Cerebellar cortex (tissue), 1 donor: ENCODE measurements at places on chromosomes 12 and 14.
A peak's percentile ranks its signal among the peaks of the same experiment; 100 is the strongest.

GRCh38 chr12:6632026-6632983 lies 3.5 kb downstream of the LPAR5 start:
- peak; percentile 50 for DNase-seq

DNA sequence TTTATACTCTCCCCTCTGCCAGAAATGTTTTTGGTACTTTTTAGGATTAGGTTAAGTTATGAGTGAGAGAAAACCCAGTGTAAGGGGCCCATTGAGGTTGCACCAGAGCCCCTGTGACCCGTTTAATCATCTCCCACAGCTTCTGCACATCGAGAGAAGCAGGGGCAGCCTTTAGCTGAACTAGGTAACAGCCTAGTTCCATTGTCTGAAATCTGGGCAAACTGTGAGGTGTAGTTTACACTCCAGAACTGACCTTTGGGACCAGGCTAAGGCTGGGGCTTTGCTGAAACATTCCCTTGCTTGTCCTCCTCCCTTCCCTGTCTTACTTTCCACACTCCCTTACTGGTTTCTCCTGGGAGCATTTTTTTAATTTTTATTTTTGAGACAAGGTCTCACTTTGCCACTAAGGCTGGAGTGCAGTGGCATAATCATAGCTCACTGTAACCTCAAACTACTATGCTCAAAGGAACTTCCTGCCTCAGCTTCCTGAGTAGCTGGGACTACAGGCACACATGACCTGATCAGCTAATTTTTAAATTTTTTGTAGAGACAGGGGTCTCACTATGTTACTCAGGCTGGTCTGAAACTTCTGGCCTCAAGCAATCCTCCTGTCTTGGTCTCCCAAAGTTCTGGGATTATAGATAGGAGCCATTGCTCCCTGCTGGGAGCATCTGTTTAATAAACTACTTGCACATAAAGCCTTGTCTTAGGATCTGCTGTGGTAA lies 25.9 kb upstream of the DHRS2 start:
- DNase-seq, result no peak

DNA sequence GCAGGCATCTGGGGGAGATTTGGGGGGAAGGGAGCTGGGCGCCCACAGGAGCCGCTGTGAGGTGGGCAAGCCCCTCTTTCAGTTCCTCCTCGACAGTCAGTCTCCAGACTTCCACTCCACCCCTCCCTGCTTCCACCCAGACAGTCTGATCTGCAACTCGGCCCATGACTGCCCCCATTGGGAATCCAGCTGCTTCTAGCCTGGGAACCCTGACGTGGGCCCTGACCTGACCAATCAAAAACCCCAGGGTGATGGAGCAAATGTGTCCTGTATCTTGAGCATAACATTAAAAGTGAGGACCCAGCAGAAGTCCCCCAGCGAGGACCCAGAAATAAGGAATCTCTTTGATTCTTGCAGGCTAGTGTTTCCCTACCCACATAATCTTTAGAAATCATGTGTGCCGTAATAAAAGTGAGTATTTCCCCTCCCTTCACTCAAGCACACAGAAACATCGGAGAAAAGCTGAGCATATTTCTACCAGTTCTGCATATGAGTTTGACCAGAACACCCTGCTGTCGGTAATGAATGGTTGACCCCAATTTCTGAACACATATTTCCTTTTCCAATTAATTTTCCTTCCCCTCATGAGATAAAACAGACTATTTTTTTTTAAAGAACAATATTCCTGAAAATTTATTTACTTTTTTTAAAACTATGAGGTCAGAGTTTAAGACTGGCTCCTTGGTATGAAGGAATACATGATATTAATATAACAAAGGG lies 6.4 kb downstream of the SSH1 start:
- DNase-seq, result no peak

DNA sequence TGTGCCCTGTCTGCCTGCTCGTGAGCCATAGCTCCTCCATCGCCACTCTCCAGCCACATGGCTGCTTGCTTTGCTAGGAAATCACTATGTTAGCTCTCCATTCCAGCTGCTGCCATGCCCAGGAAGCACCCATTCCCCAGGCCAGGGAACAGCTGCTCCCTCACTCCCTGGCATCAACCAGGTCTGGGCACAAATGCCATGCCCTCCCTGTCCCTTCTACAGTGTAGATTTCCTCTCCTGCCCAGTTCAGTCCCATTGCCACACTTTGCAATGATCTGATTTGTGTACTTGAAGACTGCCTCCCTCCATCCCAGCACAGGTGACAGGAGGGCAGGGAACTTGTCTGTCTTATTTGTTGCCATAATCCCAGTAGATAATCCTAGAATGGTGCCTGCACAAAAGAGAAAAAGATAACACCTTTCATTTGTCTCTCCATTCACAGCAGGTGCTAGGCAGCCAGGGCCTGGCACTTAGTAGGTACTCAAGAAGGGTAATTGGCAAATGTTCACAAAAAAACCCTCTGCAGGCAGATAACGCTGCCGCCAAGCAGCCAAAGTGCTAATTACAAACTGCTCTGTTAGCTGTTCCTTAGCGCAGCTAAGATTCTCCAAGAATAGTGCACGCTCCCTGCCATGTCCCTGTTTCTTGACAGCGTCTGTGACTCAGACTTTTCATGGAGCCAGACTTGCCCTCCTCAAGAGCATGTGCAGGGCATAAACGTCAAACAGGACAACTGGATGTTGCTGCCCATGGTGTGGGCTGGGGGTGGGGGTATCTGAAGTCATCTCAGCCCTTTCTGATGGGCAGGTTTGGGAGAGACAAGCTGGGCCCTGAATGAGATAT lies 69.1 kb downstream of the ARL6IP4 start:
- DNase-seq, result no peak

DNA sequence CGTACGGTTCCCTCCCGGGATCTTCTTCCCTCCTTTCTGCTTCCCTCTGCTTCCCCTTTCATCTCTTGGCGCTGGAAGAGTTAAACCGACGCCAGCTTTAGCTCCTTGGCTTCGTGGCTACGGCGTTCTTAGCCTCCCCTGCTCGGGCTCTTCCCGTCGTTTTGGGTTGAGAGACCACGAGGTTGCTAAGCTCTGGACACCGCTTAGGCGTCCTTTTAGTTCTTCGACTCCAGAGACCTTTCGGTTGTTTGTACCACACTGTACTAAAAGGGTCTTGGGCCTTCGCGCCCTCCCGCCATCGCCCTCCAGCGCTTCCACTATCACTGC lies 545 bp downstream of the CPSF2 start:
- peak; percentile 50 for DNase-seq

- DNase-seq, result no peak
Observed at GRCh38 chr12:57236201-57236924, 6.9 kb downstream of the SHMT2 start.

DNA sequence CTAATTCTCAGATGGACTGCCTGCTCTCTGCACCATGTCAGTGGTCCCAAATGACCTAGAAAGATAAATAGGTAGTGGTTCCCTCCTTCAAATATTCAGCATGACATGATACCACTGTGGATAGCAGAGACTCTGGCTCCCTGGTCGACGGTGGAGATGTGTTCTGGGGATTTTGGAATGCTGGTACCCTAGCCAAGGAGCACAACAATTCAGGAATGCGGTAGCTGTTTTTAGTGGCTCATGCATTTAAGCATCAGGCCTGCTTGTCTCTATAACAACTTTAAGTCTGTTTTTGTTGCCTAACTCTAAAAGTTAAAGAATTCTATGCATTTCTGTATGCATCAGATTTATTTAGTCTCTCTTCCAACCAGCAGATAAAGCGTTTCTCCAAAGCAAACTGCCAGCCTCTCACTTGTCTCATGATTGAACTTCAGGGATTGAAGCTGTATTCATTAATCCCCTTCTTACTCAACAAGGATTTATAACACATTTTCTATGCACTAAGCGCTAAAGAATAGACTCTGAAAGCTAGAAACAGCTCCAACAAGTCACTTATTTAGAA lies 164.9 kb upstream of the BMP4 start:
- no peak for DNase-seq

- no peak for DNase-seq
Observed at GRCh38 chr12:131928080-131928710, 881 bp upstream of the PUS1 start.

DNA sequence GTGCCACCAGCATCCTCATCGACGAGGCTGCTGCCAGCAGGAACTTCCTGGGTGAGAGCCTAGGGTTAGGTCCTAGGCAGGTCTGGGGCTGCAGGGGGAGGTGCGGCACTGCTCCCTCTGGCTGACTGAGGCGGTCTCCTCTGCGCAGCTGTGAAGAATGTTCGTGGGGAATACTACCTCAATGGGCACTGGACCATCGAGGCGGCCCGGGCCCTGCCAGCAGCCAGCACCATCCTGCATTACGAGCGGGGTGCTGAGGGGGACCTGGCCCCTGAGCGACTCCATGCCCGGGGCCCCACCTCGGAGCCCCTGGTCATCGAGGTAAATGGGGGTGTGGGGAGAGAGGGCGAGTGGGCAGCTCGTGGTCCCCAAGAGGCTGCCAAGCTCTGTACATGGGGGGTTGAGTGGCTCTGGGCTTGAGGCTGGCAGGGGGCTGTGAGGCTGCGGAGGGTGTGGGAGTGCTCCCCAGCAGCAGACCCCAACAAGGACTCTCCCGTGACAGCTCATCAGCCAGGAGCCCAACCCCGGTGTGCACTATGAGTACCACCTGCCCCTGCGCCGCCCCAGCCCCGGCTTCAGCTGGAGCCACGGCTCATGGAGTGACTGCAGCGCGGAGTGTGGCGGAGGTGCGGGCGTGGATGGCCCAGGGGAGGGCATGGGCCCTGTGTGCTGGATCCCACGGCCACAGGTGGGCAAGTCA lies 14.4 kb downstream of the PAPLN start:
- no peak for DNase-seq

- DNase-seq, result no peak
Observed at GRCh38 chr12:122789637-122790036, 15.3 kb downstream of the CCDC62 start.

- DNase-seq, result no peak
Observed at GRCh38 chr12:28390206-28390605, 199.9 kb downstream of the CCDC91 start.

DNA sequence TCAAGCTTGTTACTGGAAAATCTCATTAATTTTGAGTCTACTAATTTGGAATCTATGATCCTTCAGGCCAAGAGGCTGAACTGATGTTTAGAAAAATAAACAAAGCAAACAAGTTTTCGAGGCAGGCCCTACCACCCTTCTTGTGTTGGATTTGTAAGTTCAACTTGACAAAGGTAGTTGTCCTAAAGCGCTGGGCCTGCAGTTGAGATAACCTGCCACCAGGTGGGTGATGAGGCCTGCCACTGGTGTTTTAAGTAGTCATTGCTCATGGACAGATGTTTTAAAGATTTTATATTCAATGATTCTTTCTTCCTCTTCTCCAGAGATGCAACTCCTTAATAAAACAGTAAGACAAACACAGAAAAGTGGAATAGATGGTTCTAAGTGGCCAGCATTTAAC lies 19.4 kb downstream of the ACVRL1 start:
- DNase-seq, result peak; percentile 40

GRCh38 chr12:54412786-54413185 lies 6.3 kb downstream of the ITGA5 start:
- no peak for DNase-seq

GRCh38 chr12:45220363-45220931 lies 4.6 kb downstream of the ANO6 start:
- no peak for DNase-seq

DNA sequence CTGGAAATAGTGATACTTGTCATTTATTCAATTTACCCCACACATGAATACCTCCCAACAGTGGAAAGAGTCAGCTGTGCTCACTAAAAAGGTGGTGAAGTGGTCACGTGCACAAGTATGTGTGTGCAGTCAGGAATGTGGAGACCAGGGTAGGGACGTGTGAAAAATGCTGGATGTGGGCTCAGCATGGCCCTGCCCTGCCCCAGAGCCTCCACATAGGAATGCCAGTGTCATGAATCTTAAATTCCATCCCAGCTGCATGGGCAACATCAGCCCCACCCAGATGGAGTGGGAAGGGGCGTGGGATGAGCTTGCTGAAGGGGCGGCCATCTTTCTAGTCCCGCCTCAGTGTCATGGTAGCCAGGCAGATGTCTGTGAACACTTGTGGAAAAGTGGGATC lies 87.7 kb downstream of the C12orf75 start:
- no peak for DNase-seq

DNA sequence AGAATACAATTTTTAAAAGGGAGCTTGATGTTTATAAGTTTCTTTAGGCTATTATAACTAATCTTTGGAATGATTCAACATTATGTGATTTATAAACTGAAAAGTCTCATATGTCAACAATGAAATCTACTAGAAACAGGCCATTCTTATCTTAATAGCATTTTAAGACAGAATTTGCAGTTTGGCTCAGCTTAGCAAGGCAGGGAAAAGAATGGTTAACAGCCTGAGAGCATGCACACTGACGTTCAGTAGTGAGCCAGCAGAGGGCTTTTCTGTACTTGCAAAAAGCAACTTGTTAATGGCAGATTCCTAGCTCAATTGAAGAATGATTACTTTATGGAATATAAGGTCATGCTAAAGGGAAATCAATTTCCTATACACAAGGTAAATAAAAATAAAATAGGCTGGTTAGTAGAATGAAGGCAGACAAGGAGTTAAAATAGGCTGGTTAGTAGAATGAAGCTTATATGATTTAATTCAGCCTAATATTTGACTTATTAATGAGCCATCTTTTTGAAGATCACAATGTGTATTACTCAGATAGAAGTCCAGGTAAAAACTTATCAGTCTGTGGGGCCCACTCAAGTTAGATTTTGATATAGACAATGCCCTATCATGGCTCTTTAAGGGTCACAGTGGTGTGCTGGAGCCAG lies 95.9 kb downstream of the OTOGL start:
- DNase-seq, result peak; percentile 32

- no peak for DNase-seq
Observed at GRCh38 chr12:52074971-52075724, 4.4 kb upstream of the SMIM41 start.

GRCh38 chr14:31172084-31172483 lies 35.5 kb downstream of the HECTD1 start:
- no peak for DNase-seq

GRCh38 chr14:68396461-68396860 lies 396.4 kb downstream of the ZFP36L1 start:
- DNase-seq, result no peak

DNA sequence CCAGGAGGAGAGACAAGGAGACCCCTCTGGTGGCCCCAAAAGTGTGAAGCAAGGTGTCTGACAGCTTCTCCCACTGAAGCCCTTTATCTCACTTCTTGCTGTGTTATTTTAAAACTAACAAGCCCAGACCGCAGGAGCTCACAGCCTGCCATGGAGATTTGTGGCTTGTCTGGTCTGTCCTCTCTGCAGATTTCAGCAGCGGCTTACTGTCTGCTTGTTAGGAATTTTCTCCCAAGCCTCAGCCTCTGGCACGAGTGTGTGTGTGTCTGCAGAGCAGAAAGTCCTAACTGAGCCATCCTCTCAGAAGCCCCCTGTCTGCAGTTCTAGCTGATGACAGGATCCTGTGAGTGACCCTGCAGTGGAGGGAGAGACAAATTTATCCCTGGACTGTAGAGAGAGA lies 87.9 kb upstream of the HSPB8 start:
- DNase-seq, result no peak

DNA sequence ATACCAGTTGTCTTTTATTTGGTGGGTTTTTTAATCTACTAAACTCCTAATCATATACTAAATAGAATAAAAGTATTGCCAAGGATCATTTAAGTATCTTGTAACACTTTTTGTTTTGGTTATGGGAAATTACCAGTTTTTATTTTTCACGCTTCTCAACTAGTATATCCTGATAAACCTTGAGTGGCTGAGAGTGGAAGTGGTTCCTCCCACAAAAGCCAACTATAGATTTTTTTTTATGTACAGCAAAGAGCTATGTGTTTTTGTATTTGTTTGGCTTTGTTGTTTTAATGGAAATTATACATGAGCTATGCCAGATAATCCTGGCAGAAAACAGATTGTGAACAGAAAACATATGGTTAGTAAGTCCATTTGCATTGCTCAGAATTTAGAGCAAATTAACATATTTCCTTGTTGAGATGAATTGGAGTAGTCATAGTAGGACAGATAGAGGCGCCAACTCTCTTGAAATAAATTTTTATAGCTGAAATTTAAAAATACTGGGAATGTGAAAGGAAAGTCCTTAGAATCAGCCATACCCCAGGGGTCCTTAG lies 60.9 kb upstream of the PSMA6 start:
- DNase-seq, result peak; percentile 15
